ENCODE measurements at places on chromosomes 7 and 10.

DNA sequence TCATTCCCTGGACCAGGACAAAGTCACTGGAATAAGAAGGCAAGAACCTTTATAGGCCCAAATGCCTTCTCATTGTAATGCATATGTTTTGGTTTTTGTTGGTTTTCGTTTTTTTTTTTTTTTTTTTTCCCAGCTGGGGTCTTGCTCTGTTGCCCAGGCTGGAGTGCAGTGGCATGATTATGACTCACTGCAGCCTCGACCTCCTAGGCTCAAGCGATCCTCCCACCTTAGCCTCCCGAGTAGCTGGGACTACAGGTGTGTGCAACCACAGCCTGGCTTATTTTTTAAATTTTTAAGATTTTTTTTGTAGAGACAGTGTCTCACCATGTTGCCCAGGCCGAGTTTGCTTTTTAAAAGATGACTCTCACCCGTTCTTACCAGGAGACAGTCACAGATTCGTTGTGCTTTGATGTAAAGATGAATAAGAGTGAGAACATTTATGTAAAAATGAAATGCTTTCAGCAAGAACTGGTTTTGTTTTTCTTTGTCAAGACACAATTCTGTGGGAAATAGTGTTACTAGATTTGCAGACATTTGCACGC, 7.6 kb downstream of the IQCE start:
- DNase-seq, result no peak

- no peak for DNase-seq
These were observed 8.0 kb upstream of the PRKCQ start for GRCh38 chr10:6588082-6588481.

DNA sequence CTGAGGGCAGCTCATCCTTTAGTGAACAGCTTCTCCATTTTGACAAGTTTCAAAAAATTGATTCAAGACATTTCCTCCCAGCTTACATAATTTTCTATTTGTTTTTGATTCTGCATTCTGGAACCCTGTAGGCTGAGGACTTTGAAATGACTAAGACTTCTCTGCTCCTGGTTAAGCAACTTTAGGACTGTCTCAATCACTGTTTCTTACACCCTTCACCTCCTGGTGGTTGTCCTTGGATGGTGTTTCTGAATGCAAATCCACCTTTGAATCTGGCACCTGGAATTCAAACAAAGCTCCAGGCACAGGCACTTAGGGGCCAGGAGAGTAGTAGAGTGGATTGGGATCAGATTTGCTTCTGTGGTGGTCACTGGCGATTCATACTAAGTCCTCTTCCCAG, 595.5 kb downstream of the LRMDA start:
- DNase-seq, result no peak

DNA sequence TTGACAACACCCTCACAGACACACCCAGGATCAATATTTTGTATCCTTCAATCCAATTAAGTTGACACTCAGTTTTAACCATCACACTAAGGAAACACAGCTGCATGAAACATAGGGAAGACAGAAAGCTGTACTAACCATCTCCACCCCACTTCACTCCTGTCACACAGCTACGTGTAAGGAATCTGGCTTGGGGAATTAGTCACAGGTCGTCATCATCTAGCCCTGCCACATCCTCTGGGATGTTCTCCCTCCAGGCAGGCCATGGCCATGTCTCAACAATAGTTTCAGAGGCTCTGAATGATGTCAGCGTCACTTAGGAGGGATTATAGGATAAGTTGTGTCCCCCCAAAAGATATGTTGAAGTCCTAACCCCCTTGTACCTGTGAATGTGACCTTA, 10.8 kb upstream of the SEMA3C start:
- DNase-seq, result no peak

- no peak for DNase-seq
These were observed 391.7 kb upstream of the FZD8 start for GRCh38 chr10:36033808-36034207.

- no peak for DNase-seq
These were observed 107.3 kb downstream of the NRCAM start for GRCh38 chr7:108348913-108349312.

- no peak for DNase-seq
These were observed 10.8 kb upstream of the LIPA start for GRCh38 chr10:89262086-89263051.

DNA sequence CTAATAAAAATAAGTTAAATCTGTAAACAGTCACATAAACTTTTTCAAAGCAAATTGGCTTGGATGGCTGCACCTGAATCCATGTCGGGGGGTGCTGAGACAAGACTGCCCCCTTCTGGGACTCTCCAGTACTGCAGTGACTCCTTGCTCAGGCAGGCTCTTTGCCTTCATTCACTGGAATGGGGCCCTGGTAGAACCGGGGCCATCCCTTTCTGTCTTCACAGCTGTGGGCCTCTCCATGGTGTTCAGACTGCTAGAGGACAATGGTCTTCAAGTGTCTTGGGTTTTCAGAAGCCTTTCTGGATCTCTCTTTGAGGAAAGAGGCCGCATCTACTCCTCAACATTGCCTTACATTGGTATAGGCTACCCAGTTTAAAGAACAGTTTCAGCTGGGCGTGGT, 16.1 kb upstream of the IMPDH1 start:
- DNase-seq, result peak; percentile 47

DNA sequence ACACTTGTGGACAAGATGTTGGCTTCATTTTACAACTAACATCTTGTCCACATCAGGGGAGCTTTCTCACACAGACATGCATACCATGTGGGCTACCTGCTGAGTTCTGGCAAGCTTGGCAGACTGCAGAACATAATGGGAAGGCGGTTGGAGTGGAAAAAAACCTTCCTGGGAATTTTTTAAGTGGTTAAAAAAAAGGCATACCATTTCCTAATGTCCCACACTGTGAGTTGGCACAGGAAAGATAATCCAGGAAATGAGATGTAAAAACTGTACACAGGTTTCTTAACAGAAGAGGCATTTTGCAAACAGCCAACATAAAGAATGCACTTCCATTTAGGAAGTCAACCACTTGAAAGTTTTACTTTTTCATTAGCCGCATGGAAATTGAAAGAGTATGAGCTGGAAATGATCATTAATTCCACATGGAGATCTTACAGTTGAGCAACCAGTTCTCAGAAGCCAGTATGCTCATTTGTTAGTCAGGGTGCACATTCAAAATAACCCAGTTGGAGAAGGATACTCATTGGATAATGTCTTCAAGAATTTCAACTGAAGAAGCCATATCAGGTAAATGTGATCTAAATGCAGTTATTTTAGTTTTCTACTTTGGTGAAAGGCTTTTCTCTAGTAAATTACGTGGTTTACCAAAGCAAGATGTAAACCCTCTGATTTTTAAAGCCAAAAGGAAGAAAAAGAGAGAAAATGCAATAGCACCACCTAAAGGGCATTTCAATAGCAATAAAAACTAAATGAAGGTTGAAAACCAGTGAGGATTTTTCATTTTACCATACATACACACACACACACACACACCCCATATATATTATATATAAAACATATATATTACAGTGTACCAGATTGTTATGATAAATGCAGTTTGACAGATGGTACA, 194.0 kb downstream of the TAX1BP1 start:
- peak; percentile 19 for DNase-seq

DNA sequence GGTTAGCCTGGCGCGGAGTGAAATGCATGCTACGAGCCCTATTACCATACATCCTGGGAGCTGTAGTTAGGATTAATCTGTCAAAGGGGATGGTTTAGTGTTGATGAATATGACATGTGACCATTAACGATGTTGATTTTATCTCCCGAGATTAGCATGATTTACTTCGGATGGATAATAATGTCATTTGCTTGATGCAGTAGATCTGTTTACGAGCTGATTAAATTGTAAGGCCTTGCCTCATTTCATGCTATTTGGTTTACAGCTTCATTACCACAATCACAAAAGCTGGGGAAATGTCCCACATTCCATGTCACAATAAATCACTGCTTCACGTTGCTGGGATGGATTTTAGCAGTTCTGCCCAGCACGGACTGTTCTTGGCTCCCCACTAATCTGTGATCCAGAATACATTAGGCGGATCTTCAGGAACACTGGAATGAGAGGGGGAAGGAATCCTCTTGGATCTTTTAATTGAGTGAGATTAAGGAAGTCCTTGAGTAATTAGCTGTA, 22.3 kb downstream of the ZNF503 start:
- DNase-seq, result no peak

DNA sequence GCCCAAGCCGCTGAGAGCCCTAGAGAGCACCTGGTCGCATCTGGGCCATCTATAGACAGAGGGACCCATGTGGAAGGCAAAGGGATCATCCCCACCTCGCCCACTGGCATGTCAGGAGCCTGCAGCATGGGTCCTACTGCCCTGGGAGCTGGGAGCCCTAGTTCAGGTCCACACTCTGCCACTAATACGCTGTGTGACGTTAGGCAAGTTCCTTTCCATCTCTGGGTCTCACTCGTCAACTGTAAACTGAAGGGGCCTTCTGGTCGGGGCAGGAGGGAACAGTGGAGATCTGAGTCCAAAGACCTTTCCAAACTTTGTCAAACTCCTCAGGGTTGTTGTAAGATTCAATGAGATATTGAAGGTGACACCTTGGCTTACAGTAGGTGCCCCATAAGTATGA, 23.4 kb downstream of the UNC5B start:
- no peak for DNase-seq

GRCh38 chr10:72146071-72146470, 57.7 kb upstream of the SPOCK2 start:
- no peak for DNase-seq

GRCh38 chr7:157438121-157439025, 101.6 kb downstream of the DNAJB6 start:
- no peak for DNase-seq

DNA sequence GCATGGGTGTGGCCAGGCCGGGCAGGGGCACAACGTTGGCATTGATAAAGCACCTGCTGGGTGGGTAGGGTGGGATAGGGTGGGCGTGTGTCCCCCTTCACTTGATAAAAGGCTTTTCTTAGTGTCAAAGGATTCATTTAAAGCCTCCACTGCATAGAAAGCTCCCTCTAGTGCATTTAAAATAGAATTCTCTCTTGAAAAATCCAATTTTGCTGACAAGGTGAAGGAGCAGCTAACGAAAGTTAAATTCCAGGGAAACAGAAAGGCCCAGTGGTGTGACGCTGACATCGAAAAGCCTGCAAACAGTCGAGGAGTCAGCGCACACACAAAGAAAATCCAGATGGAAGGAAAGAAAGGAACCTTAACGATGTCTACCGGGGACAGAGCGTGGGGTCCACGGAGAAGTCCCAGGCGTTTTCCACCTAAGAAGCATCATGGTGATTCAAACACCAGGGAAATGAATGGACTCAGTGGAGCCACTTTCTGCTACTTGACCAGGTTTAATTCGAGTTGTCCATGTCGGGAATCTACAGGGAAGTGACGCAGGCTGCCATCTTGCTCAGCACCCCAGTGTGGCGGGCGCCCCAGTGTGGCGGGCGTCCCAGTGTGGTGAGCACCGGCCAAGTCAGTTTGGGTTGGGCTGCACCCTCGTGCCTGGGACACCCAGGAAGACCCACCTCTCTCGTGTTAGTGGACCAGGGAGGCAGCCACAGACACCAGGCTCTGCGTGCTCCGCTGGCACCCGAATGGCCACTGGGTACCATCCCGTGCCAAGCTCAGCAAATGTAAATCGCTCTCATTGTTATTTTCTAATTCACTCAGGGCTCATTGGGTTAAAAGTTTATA, 217.8 kb downstream of the DNAJB6 start:
- DNase-seq, result no peak

GRCh38 chr10:88598055-88598454, 11.5 kb downstream of the LIPJ start:
- no peak for DNase-seq

Data from NCI-H1694 treated with DMSO at 0.1 percent for 48 hours (cell line).